ENCODE measurements at places on chromosomes 12 and 14. TPM values are rescaled to one million over a fixed set of nuclear protein-coding genes. Genes with fewer than 3 reads are reported as not detected.

DNA sequence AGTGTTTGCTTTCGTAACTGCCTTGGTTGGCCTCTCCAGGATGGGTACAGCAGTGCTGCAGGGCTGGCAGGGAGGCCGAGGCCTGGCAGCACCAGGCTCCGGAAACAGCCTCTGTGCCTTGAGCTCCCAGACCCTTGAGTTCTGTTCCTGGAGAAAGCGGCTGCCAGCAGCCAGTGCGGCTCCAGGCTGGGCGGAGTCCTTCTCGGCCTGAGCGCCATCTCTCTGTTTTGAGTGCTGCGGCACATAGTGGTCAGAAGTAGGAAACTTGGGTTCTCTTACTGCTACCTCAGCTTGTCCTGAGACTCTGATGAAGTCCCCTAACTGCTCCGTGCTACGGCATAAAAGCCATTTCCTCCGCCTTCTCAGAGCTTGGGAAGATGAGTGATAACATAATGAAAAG lies 65.9 kb downstream of the KCNA1 start:
- no peak for DNase-seq

GRCh38 chr14:104879983-104880565 lies 15.0 kb downstream of the CEP170B start:
- no peak for DNase-seq

KIF26A gene
- total RNA-seq: 0.74 TPM

GRCh38 chr14:52960627-52961026 lies 9.8 kb upstream of the FERMT2 start:
- DNase-seq: no peak

GRCh38 chr12:57756406-57757341 lies 1.8 kb downstream of the MARCHF9 start:
- DNase-seq: no peak

DNA sequence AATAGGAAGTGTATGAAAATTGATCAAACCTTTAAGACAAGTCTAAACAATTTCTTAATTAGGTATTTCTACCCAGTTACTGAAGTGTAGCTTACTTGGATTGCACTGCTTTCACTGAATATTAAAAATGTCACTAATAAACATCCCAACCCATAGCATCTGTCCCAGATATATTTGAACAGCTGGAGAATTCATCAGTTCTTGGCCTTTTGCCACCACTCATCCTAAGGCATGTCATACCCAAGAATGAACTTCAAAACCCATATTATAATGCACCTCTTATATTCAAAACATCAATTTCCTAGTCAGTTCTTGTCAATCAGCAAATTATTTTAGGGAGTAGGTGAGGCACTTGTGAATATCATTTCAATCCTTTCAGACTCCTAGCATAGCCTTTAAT lies 392.3 kb downstream of the PAWR start:
- no peak for DNase-seq

- no peak for DNase-seq
These were observed 1.3 kb upstream of the ST8SIA1 start for GRCh38 chr12:22335794-22336166.

HCAR1 gene
- total RNA-seq: 17.3 TPM

- DNase-seq: no peak
These were observed 4.1 kb upstream of the ADAMTS20 start for GRCh38 chr12:43556057-43556456.

- no peak for DNase-seq
These were observed 13.7 kb downstream of the COL2A1 start for GRCh38 chr12:47990351-47991105.

DNA sequence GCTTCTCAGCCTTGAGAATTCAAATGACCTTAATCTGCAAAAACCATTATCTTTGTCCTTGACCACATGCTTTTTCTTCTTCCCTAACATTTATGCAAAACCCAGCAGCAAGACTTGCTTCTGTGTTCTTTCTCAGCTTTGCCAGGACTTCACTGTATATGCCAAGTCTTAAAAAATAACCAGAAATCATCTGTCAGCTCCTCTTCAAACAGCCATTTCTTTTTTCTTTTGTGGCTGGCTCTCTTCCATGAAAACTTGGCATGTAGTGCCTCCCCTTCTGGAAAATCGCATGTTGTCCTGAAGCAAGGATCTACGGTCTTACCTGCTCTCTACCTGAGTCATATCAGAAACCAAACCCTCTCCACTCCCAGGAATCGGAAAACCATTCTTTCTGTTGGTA lies 364.9 kb downstream of the RPS29 start:
- no peak for DNase-seq

PRKD1 gene
- 12.6 TPM for total RNA-seq

DNA sequence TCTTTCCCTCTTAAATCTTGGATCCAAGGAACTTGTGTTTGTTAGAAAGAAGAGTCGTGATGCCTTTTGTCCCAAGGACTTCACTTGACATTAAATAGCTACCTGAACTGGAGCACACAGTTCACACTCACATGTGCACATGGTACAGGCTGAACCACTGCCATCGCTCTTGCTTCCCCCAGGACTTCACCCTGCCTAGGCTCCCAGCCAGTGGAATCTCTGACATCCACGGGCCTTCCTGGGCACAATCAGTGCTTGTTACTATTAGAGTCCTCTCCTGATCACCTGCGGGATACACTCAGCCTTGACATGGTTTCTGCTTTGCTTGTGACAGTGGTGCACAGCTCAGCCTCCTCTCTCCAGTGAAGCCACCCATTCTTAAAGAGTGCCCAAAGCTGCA lies 49.1 kb upstream of the KCNA5 start:
- DNase-seq: no peak

KRT77 gene
- total RNA-seq: not detected

- DNase-seq: no peak
These were observed 8.3 kb upstream of the RTL1 start for GRCh38 chr14:100911665-100912316.

DNA sequence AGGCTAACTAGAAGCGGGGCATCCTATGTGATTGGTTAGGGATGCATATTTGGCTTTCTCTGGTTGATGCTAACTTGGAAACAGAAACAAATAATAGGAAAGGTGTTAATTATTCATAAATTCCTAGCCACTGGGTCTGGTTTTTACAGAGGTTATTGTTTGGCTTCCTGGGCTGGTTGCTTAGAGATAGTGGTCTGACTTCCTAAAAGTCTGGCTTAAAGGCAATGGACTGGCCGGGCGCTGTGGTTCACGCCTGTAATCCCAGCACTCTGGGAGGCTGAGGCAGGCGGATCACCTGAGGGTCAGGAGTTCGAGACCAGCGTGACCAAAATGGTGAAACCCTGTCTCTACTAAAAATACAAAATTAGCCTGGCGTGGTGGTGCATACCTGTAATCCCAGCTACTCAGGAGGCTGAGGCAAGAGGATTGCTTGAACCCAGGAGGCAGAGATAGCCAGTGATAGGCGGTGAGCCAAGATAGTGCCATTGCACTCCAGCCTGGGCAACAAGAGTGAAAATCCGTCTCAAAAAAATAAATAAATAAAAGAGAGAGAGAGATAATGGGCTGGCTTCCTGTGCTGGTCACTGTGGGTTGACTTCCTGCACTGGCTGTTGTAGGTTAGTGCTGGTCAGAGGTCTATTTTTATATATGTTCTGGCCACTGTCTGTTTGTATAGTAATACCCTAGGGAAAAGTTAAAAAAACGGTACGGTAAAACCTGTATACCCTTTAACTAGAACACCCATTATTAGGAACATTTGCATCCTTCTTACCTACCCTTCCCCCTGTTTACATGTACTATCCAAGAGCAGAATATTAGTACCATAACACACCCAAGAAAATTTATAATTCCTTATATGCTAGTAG lies 24.1 kb downstream of the OR6S1 start:
- DNase-seq: no peak

GRCh38 chr14:75277008-75277814 lies 1.4 kb upstream of the FOS start:
- DNase-seq: peak; percentile 73

- no peak for DNase-seq
These were observed 116.3 kb upstream of the VASH1 start for GRCh38 chr14:76644855-76645518.

GRCh38 chr14:26966908-26967307 lies 369.1 kb upstream of the NOVA1 start:
- no peak for DNase-seq

DNA sequence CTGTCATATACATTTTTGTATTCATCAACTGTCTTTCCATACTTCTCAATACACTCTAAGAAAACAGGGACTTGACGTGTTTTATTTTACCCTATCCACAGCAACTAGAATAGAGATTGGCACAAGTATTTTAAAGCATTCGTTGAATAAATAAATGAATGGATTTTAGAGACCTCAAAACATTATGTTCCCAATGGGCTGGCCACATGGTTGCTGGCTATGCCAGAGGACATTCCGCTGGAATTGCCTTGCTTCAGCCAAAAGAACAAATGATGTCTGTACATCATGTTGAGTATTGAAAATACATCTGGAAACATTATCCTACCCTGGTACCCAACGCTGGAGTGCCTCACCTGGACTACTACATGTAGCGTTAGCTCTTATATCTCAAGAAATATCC lies 132.8 kb upstream of the RAP1B start:
- DNase-seq: no peak

EGLN3 gene
- total RNA-seq: 3.1 TPM

- DNase-seq: no peak
These were observed 1.3 kb upstream of the NCOR2 start for GRCh38 chr12:124568431-124569374.

PMCH gene
- not detected for total RNA-seq

DNA sequence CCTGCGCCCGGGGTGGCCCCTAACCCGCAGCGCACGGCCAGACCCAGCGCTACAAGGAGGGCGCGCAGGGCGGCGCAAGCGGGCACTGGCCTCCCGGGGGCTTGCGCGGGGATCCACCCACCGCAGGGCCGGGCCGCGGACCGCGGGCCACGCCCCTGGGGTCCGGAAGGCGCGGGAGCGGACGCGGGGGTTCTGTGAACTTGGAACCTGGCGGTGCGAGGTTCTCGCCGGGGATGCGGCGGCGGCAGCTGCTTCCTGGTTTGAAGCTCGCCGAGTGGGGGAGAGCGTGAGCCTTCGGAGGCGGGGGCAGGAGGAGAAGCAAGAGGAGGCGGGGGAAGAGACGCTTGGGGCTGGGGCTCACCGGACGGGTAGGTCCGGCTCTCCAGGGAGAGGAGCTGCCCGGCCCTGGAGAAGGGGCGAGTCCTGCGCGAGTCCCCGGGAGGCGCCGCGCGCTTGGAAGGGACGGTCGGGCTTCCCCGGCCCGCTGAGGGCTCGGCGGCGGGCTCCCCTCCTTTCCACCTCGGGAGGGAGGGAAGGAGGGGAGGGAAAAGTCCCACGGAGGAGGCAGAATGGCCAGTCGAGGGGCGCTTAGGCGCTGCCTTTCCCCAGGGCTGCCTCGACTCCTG lies at the start of gene PRKCH:
TSS of gene PRKCH (plus strand) at position 195 of the 626 bp plus-strand sequence. CDS start 523 bp downstream, outside the sequence.
- no peak for DNase-seq

DNA sequence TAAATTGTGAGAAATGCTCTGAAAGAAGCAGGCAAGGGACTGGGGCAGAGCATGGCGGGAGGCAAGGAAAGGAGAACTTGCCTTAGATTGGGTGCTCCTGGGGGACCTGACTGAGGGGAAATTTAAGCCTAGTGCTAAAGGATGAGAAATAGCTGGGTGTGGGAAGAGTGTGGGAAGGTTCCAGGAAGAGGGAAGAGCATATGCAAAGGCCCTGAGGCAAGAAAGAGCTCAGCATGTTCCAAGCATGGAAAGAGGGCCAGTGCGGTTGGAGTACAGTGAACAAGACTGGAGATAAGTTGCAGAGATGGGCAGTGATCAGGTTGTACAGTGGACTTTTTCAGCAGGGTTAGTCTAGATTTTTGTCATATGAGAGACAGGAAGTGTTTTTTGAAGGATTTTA lies 9.0 kb downstream of the CLSTN3 start:
- no peak for DNase-seq

- no peak for DNase-seq
These were observed 45.9 kb downstream of the PPP1R13B start for GRCh38 chr14:103801459-103801858.

DNA sequence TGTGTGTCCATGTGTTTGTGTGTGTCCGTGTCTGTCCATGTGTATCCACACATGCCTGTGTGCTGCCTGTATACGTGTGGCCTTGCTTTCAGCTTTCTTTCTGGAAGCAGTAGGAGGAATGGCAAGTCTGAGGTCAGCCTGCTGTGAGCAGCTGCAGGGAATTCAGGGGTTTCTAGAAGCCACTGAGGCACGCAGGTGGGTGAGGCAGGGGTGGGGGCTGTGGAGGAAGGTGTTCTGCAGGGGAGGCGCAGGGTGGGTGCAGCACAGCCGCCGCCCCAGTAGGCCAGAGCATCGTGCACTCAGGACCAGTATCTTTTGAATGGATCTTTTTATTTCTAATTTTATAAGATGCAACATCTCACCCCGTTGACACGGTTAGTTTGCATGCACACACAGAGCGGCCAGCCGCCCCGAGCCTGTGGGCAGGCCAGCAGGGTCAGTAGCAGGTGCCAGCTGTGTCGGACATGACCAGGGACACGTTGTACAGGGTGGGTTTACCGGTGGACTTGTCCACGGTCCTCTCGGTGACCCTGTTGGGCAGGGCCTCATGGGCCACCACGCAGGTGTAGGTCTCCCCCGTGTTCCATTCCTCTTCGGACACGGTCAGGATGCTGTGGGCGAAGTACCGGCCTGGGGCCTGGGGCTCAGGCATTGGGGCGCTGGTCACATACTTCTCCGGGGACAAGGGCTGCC lies 327.7 kb downstream of the TMEM121 start:
- no peak for DNase-seq

PRORP gene
- 24.7 TPM for total RNA-seq

GRCh38 chr12:109701064-109701463 lies 12.6 kb upstream of the FAM222A start:
- no peak for DNase-seq

DNA sequence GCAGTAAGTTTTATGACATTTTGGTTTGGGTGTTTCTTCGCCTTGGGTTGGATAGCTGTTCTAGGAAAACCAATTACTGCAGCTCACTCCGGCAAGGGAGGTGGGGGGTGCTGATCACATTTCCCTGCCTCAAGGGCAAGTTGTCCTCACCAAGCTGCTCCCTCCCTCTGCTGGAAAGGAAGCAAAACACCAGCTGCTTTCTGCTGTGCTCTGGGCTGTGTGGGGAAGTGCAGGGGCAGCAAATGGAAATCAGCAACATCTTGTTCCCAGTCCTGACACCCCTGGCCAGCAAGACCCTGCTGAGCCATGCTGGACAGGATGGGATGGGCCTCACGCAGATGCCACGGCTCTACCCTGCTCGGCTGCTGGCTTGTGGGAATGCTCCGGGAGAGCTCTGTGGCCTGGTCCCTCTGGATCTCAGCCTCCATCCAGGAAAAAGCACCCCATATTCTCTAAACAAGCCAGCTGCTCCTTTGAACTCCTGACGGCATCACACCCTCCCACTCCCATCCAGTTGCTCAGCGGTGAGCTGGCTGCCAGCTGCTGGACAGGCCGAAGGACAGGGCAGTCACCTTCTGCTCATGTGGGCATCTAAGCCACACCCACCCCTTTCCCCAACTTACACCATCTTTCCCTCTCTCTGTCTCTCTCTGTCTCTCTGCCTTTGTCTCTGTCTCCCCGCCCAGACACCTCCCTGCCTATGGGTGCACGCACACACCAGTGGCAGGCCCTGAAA lies 52.4 kb upstream of the EIF5 start:
- DNase-seq: no peak

PLA2G1B gene
- total RNA-seq: not detected
